ENCODE measurements at places on chromosomes 6 and 20.

DNA sequence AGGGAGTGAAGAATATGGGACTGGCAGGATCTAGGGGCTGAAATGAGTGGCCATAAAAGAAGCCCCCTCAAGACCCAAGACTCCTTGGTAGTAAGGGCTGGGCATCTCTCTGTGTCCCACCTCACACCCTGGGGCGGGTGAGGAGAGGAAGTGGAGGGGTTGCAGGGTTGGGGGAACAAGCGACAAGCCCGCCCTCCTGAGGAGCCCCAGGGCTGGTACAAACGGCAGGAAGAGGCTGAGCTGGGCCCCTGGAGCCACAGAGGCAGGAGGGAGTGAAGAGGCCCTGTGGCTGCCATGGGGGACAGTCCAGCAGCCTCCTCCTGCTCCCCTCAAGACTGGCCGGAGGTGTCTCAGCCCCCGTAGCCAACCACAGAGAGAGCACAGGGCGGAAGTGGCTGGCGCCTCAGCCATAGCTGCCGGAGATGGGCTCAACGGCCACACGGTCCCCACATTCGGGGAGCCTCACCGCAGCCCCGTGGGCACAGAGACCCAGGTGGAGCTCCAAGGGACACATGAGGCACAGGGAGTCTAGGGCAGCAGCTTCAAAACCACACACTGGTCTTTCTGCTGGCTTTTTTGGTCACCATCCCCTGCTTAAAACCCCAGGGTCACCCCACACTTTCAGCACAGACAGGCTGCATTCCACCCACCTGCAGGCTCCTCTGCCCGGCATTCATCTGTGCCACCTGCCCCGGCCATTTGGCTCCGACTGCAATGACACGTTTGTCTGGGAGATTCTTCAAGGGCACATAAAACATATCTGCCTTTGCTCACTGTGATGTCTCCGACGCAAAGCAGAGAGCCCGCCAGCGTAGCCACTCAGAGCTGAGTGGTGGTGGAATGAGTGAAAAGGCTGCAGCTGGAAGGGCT, 524 bp downstream of the C20orf203 start:
- DNase-seq = peak; percentile 63

GRCh38 chr6:44257025-44257752, at the start of gene SLC35B2:
SLC35B2 (minus strand) TSS chr6:44257528; CDS start chr6:44257410, 118 bp downstream.
- peak; percentile 73 for DNase-seq

GRCh38 chr6:117985916-117986315, 78.9 kb downstream of the SLC35F1 start:
- no peak for DNase-seq

DNA sequence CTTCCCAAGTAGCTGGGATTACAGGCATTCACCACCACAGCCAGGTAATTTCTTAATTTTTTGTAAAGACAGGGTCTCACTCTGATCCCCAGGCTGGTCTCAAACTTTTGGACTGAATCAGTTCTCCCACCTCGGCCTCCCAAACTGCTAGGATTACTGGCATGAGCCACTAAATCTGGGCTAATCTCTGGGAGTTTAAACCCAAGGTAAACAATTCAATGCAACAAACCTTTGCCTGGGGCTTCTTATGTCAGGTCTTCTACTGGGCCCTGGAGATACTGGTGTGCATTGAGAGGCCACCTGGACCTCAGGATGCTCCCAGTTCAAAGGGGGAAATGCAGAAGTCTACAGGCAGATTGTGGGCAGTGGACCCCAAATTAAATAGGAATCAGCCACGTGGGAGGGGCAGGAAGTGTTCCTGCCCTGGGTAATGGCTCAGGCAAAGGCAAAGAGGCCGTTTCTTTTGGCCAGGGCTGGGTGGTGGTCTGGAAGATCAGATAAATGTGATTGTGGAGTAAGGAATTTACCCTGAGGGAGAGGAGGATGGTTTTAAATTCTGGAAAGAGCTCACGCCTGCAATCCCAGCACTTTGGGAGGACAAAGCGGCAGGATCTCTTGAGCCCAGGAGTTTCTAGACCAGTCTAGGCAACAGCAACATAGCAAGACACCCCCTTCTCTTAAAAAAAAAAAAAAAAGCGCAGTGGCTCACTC, 1.3 kb upstream of the MYBL2 start:
- DNase-seq = no peak

DNA sequence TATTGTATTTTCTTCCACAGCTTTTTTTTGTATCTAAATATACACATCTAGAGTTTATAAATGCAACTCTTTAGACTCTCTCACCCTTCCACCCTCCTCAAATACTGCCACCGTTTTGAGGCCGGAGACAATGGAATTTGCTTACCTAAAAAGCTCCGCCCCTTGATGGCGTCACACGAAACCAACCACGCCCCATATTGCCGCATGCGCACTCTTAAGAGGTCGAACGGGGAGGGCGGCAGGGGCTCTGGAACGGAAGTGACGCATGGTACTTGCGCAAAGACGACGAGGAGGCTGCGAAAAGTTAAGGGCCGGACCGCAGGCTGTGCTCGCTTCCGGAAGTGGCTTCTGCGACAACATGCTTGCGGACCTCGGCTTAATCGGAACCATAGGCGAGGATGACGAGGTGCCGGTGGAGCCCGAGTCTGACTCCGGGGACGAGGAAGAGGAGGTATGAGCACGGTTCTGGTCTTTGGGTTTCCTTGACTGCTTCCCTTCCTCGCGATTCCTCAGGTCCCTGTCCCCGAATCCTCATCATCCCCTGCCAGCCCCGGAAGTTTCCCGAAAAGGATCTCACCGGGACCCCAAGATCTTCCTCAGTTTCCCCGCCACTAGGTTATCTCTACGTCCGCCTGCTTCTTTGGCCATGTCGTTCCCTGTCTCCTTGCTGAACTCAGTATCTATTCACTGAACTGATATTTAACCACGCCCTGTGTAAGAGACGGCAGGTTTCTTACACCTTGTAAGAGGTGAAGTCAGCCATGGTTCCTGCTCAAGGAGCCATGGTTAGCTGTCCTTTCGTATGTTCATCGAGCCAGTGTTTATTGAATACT, at the start of gene DDX27:
DDX27 (plus strand) TSS at position 326 of the 833 bp plus-strand sequence; CDS start at position 359, 33 bp downstream.
- DNase-seq = peak; percentile 99

DNA sequence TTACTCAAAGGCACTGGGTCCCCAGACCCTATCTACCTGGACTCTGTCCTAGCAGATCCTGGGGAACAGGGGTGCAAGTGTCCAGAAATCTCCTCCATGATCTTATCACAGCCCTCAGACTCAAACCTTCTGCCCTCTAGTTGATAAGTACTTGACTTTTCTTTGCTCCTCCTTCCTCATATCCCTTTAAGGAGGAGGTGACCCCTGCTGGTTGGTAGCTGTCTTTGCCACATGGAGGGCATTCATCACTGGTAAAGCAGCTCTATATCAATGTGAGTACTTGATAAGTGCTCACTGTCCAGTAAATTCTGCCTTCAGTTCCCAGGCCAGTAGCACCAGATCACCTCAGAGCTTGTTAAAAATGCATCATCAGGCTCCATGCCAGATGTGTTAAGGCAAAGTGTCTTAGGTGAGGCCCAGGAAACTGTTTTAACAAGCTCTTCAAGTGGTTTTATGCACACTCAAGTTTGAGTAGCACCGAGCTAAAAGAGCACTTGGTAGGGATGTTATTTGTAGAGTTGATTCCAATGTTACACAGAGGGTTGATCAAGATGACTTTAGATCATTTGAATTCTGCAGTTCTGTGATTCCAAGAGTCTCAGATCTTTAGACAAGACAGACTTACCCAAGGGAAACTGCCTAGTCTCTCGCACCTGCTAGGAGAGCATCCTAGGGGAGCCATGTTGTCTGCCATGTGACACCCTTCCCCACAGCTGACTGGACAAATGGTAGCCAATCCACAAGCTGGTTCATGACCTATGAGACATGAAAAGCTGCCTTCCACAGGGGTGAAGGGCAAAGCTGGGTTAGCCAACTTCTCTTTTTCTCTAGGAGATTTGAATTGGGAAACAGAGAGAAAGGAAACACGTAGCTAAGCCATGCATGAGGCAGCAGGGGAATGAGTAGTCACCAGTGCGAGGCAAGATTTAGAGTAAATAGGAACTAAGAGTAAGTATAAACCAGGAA, 18.6 kb downstream of the TREML2 start:
- DNase-seq = peak; percentile 85

DNA sequence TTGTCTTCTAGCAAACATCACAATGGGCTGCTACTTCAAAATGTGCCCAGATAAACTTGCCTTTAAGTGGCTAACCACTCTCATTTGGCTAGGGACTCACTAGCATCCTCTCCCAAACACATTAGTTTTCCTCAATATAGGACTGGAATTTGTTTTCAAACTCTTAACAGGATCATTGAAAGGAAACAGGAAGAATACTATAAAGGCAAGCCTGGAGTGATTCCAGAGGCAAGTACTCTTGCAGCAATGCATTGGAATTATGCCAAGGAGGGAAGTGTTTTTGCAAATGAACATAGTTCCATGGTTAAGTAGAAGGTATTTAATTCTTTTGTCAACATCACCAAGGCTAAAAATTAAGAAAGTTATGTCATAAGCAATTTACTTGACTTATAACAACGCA, 12.2 kb downstream of the EPHA7 start:
- no peak for DNase-seq
